ENCODE measurements at places on chromosomes 16 and 17. TPM values are rescaled to one million over a fixed set of nuclear protein-coding genes. Genes with fewer than 3 reads are reported as not detected.

Gene KRTAP4-1
- 2.1 TPM for total RNA-seq

DNA sequence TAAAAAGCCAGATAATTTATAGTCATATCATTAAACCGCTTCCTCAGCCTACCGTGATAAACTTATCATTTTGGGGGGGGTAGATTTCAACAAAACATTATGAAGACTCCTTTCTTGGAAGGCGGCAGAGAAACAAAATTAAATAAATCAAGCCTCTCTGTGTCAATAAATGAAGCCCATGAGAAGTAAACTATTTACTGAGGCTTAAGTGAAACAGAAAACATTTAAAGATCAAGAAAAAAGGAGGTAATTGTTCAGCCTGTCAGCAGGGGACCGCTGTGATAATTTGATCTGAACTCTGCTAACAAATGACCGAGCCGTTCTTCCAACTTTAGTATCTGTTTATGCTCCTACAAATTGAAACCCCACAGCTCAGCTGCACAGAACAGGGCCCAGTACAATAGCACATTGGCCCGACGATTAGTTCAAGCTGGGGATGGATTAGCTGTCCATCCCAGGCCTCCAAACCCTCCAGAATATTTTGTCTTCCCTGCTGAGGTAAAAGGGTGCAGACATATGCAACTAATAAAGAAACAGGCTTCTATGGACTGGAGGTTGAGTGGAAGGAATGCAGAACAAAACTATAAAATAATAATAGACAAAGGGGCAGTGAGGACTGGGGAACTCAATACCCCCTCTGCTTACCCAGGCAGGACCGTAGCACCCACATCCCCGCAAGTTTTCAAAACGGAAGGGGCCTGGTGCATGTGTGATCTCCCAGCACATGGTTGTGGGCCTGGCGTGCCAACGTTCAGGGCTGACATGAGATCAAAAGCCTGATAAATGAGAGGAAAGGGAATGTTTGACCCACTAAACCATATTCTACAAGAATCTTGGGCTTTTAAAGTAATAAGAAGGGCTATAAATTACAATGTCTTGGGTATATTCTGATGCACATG lies 298.1 kb upstream of the IRX5 start:
- DNase-seq = no peak

- DNase-seq = no peak
Observed at GRCh38 chr16:78576941-78577340, 477.5 kb downstream of the WWOX start.

Gene SMIM36
- not detected for total RNA-seq

DNA sequence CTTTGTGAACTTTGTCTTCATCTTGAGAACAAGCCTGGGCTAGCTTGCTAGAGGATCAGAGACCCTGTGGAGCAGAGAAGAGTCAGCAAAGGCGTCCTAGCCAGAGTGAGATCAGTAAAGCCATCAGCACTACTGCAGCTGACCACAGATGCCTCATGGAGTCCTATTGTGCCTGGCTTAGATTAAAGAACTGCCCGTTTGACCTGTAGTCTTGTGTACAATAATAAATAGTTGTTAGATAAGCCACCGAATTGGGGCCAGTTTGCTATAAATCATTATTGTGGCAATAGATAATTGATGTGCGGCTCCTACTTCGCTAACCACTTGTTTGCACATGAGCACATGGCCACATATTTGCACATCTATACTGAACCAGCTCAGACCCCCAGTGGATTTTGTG lies 103.0 kb downstream of the CYLD start:
- DNase-seq = no peak

Gene CDH5
- total RNA-seq = 28.3 TPM

DNA sequence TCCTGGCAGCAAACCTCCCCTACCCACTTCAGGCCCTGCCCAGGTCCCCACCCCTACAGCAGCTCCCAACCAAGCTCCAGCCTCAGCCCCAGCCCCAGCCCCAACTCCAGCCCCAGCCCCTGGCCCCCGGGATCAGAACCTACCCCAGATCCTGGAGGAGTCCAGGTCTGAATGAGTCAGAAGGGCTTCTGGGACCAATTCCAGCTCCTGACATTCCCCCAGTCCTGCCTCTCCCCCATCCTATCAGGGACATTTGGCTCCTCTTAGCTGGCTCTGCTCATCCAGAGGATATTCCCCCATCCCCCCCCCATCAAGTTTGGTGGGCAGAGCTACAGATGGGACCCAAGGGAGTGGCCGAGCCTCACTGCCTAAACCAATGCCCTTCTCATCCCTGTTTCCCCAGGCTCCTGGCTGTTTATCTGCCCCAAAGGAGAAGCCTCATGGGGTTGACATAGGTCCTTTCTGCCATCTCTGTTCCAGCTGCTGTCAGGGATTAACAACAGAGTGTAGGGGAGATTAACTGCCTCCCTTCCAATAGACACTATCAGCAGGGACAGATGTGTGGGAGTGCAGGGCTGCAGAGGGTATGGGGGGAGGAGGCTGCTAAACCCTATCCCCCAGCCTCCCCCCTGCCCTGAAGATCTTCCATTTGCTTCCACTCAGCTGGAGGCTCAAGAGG lies 16.5 kb downstream of the CNTNAP1 start:
- no peak for DNase-seq

DNA sequence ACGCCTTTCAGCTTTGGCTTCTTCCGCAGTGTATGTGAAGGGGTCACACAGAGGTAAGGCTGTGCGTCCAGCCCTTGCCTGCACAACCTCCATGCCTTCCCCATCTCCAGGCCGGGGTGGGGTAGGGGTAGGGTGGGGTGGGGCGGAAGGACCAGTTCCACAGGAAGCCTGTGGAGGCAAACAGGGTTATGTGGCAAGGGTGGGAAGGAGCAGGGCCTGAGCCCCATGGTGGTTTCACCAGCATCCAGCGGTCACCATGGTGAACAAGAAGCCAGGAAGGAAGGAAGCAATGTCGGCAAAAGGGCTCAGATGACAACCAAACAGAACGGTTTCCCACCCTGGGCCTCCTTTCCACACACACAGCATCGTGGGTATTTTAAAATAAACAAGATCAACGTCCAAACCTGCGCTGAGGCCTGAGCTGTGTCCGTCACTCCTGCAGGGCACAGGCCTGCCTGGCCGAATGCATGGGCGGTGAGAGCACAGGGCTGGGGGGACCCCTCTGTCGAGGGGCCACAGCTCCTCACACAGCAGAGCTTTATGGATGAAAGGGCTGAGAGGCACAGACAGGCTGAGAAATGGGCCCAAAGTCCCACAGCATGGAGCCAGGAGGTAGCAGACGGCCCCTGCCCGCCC lies 80.5 kb downstream of the ZNF778 start:
- DNase-seq = no peak

Gene SCGB1C2
- not detected for total RNA-seq

Gene CCR7
- total RNA-seq = 0.21 TPM

DNA sequence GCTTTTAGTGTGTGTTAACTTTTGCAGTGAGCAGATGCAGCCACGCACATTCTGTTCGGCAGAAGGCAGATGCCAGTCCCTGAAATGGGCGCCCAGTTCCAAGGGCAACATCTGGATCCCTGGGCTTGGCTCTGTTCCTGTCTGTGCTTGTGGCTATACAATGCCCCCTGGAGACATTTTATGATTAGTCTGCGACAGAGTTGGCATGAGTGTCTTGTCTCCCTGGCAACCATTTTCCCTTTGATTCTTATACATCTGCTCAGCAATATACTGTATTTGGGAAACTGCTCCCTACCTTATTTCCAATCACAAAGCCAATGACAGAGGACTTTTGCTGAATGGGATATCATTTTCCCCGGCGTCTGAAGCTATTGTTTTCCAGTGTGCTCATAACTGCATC lies 1629.5 kb upstream of the GOT2 start:
- DNase-seq = no peak

- no peak for DNase-seq
Observed at GRCh38 chr17:65797809-65798208, 236.4 kb upstream of the AXIN2 start.

Gene FBXW10
- not detected for total RNA-seq

DNA sequence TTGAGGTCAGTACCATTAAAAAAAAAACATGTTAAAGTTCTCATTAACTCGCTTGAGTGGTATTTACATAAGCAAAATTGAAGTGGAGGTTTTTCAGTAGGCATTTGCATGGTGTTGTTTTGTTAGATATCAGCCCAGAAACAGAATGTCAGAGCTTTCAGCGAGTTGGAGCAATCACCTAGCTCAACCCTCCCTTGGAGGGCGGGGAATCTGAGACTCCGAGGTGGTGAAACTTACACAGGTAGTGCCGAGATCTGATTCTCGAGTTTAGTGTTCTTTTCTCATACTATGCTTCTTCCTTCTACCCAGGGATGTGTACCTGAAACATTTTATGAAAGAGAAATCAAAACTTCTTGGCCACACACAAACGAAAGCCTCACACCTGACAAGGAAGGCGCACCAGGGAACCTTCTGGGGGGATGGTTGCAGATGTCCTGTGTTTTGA lies 6.6 kb downstream of the SEC14L1 start:
- no peak for DNase-seq

Gene MYO15A
- 0.30 TPM for total RNA-seq

DNA sequence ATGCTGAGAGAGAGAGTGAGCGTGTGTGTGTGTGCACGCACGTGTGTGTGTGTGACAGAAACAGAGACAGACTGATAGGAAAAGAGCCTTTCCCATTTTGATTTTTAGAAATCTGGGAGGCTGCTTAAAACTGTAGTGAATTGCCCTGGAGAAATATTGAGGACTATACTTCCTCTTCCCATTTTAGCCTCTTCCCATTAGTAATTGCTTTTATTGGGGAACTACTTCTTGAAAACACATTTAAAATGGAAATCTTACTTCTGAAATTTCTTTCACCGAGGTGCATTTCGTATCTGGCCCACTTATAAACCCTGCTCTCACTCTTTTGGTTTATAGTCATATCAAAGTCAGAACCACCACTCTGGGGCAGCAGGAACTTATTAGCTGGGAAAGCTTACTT lies 47.1 kb downstream of the NUP93 start:
- DNase-seq = no peak

GRCh38 chr17:794876-795275 lies 12.7 kb downstream of the MRM3 start:
- peak; percentile 97 for DNase-seq

DNA sequence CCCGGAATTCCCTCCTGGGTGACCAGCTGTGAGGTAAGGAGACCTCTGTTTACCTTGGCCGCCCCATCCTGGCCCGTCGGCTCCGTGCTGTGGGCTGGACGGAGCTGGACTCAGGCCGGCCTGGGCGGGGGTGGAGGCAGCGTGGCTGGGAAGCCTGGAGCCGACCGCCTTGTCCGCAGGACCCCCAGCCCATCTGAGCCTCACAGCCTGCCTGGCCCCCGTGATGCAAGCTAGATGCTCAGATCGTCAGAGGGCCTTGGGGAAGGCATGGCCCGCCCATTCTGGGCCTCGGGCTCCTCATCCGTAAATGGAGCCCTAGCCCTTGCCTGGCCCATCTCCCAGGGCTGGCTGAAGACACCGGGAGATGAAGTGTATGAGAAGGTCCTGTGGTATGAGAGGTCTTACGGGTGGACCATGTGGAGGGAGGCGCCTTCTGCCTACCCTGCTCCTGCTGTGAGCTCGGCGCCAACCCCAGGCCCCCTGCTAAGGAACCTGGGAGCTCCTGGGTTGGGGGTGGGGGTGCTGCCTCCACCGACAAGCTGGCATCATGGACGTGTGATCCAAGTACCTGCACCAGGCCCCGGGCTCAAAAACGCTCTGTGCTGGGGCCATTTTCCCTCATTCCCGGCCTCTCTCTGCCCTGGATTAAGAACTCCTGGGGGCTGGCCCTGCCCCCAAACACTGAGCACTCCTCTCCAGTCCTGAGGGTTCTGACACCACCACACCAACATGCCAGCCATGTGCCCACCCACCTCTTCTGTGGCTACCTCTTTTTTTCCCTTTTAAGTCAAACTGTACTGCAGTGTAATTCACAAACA lies 5.4 kb upstream of the P2RX1 start:
- DNase-seq = no peak
